ENCODE measurements at places on chromosomes 13 and 19.

GRCh38 chr13:61833228-61833627 lies 417.6 kb upstream of the PCDH20 start:
- DNase-seq = no peak

DNA sequence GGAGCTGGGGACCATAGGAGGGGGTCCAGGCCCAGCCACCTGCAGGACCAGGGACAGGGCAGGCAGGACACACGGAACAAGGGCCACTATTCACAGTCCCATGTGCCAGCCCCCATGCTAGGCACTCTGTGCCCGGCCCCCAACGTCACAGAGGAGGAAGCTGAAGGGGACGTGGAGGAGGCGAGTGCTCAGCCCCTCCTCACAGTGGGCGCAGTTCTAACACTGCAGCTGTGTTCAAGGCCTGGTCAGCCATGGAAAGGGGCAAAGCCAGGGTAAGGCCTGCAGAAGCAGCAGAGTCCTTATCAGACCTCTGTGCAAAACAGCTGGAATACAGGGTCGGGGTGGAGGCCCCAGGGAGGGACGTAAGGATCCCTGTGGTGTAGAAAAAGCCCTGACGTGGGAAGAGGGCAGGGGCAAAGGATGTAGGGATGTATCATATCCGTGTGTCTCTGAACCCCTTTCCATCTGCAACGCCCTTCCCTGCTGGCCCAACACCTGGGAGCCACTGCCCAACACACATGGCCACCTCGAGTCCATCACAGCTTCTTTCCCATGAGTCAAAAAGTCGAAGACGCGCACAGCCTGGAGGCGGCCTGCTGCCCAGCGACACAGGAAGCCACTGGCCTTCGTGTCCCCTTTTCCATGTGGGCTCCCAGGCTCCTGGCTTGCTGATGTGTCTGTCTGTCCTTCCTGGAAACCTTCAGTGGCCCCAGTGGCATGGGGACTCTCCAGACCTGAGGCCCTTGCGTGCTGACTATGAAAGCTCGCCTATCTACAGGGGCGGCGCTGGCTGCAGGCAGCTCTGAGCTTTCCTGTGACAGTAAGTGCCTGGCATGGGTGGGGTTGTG lies 28.0 kb downstream of the SH3GL1 start:
- no peak for DNase-seq

- no peak for DNase-seq
Measured at GRCh38 chr19:33686687-33687480, 65.1 kb downstream of the CHST8 start.

- no peak for DNase-seq
Measured at GRCh38 chr13:44936246-44936645, 53.0 kb downstream of the NUFIP1 start.

GRCh38 chr13:45626731-45627374 lies 11.3 kb upstream of the ERICH6B start:
- DNase-seq = no peak

GRCh38 chr13:90445179-90445578 lies 902.3 kb upstream of the MIR17HG start:
- DNase-seq = no peak

DNA sequence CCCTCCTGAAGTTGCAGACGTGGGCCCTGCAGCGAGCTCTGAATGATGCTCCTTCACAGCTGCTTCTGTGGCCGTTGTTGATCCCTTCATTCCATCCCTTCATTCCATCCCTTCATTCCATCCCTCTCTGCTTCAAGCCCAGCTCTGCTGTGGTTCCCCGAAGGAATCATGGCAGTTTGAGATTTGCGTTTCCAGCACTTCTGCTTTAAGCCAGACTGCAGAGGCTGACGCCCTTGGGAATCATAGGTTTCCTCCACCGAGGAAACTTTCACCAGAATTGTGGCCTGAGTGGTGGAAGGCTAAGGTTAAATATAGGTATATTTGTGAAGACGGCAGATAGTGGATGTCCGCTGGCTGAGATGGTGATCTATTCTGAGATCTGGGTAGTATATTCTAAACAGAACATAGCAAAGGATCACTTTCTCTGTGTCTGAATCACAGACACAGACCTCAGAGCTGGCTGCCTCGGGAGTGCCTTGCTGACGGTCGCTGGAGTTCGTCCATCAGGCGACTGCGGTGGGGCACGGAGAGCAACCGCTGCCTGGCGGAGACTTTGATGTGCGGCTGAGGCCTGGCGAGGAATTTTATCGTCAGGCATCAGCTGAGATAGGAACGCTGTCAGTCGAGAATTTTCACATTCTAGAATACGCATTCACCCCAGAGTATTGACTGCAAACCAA lies 42.8 kb upstream of the DCUN1D2 start:
- no peak for DNase-seq

DNA sequence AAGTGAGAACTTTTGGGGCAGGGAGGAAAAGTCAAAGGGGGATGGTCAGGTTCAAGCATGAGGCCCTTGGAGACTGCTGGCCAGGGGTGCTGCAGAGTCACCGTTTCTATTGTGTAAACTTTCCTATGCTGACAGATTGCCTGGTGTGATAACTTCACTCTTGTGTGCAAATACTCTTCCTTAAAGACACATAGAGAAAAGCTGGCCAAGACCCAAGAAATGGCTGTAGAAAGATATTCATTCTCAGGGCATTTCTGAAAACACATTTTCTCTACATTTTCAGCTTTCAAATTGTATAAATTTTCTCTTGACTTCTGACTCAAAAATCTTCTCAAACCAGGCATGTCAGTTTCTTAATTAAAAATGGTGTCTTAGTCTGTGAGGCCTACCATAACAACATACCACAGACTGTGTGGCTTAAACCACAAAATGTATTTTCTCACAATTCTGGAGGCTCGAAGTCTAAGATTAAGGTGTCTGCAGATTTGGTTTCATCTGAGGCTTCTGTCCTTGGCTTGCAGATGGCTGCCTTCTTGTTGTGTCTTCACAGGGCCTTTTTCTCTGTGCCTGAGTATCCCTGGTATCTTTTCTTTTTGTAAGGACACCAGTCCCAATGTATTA lies 304.5 kb downstream of the KCNRG start:
- DNase-seq = no peak

DNA sequence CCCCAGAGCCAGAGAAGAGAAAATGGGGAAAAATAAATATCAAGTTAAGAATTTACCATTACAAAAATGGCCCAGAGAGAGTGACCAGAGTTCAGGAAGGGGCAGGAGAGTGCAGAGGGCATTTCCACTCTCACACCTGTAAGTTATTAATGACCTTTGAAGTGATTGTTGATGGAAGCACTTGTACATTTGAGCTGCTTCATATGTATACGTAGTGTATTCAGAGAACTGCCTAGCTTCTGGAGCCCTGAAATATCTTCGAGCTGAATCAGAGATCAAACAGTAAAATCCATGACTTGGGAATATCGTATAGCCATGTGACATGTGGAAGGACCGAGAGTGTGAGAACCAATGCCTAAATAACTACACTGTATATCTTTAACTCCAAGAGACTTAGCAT lies 49.2 kb upstream of the PCCA start:
- no peak for DNase-seq

- DNase-seq = no peak
Measured at GRCh38 chr13:24938966-24939365, 157.0 kb upstream of the PABPC3 start.

GRCh38 chr13:51034906-51035305 lies 76.2 kb downstream of the C13orf42 start:
- no peak for DNase-seq

- DNase-seq = no peak
Measured at GRCh38 chr19:46732966-46733689, 12.7 kb upstream of the FKRP start.

GRCh38 chr19:39171479-39172465 lies 25.0 kb upstream of the NCCRP1 start:
- DNase-seq = no peak
